ENCODE measurements at places on chromosomes 5 and 9.

DNA sequence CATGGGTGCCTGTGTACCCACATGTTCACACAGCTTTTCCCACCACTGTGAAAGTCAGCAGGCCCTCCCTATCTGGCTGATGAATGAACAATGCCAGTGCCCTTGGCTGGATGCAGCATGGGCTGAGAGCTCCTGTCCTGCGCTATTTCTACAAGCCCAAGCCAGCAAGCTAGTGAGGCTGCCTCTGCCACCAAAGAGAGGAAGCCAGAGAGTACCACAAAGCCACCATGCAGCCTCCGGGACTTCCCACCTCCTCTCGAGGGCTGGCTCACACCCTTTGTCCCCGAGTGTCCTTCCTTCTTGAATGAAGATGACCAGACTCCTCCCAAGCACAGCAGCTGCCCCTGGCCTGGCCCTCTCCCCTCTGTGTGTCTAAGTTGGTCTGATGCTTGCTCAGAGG is 76.5 kb downstream of the SH3PXD2B start:
- DNase-seq, result no peak

DNA sequence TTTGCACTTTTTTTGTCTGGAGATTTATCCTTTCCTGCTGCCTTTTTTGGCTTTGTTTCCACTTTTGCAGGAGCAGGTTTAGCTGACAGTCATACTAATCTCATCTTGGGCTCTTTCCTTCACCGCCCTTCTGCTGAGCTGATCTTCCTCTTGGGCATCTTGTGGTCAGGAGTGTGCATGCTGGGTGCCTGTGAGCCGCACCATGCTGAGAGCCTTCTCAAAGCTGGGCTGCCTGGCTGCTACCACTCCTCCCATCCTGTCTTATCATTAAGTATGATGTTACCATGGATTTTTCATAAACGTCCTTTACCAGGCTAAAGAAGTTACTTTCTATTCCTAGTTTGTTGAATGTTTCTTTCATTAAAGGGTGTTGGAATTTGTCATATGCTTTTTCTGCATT is 49.5 kb upstream of the MCCC2 start:
- DNase-seq, result no peak

- no peak for DNase-seq
Measured at GRCh38 chr5:131114754-131115153, 50.3 kb downstream of the HINT1 start.

GRCh38 chr5:163569284-163569683 is 63.9 kb downstream of the MAT2B start:
- DNase-seq, result peak; percentile 61

- no peak for DNase-seq
Measured at GRCh38 chr5:135546912-135547311, 11.1 kb upstream of the NEUROG1 start.

DNA sequence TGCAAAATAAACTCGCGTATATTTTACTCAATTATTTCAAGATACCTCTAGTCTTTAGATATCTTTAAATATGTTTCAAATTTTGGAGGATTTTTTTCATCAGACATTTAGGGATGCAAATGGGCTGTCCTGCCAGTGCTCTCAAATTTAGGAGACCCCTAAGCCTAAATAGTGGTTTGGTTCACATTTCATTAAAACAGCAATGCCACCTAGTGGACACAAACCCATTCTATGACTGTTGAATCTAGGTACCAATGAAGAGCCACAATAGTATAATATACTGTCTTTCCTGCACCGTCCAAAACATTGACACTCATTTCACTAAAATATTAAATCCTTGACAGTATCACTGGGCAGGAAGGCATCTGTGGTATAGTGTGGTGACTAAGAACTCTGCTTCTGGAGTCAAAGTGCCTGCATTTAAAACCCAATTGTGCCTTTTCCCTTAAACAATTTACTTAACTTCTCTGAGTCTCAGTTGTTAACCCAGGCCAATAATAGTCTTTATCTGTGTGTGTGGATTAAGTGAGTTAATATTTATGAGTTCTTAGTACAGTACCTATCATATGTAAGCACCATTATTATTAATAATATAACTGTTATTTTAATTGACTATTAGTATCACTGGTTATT is 148.0 kb downstream of the RORB start:
- DNase-seq, result peak; percentile 26

- no peak for DNase-seq
Measured at GRCh38 chr5:99544356-99544755, 615.5 kb upstream of the CHD1 start.

- no peak for DNase-seq
Measured at GRCh38 chr9:135971892-135972291, 10.7 kb upstream of the UBAC1 start.

- DNase-seq, result no peak
Measured at GRCh38 chr5:11048760-11049159, 287.7 kb upstream of the DAP start.

DNA sequence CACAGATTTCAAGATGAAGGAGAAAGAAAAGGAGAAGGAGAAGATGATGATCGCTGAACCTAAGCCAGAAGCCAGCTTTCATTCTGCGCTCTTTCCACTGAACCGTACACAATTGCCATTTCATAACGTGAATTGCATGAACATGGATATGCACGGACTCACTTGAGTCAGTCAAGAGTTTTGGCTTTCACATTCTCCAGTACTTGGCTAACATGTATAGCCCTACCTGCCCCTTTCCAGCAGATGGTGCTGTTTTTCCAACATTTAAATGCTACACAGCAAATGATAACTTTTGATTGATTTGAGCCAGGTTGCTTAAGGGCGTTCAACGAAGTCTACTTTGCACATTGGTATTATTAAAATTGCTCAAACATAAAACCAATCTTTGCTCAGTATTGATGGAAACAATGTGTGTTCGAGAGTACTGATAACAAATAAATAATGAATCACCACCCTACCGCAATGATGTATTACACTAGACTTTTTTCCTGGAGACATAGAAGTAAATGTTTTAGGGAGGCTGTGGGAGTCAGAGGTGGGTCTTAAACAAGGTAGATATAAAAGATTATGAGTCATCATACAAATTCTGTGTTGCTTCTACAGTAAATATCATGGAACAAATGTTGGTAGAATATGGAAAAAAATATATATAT is 196.4 kb downstream of the TRPM3 start:
- DNase-seq, result peak; percentile 93

GRCh38 chr9:115289757-115290208 is 171.8 kb upstream of the TNC start:
- peak; percentile 63 for DNase-seq

GRCh38 chr5:175107865-175108264 is 336.1 kb downstream of the DRD1 start:
- no peak for DNase-seq

DNA sequence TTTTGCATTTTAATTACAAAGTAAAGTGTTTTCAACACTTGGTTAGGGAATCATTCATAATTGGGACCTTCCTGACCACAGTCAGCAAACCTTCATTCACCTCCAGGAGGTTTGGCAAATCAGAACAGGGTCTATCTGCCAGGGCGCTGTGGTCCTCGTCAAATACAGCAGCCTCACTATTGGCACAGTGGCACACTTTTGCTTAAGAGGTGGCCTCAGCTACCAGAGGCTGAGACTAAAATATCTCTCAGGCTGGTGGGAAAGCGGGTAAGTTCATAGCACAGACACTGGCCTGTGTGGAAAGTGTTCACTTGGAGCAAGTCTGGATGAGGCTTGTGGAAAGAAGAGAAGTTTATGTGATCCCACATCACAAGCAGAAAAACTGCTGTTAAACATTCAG is 268.6 kb upstream of the DAPK1 start:
- no peak for DNase-seq

DNA sequence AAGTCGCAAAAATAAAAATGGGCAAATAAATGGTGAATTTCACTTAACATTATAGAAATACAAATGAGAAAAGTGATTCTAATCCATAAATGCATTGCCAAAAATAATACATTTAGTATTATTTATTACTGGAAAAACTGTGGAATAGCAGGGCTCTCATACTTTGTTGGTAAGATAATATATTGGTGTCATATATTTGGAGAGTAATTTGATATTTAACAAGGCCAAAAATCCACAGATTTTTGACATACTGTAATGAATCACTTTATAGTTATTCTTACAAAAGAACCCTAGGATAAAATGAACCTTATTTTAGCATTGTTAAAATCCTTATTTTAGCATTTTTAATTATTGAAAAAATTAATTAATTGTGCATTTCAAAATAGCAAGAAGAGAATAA is 397.2 kb upstream of the DAB2 start:
- no peak for DNase-seq

- peak; percentile 93 for DNase-seq
Measured at GRCh38 chr5:156359476-156359875, 32.5 kb downstream of the SGCD start.

DNA sequence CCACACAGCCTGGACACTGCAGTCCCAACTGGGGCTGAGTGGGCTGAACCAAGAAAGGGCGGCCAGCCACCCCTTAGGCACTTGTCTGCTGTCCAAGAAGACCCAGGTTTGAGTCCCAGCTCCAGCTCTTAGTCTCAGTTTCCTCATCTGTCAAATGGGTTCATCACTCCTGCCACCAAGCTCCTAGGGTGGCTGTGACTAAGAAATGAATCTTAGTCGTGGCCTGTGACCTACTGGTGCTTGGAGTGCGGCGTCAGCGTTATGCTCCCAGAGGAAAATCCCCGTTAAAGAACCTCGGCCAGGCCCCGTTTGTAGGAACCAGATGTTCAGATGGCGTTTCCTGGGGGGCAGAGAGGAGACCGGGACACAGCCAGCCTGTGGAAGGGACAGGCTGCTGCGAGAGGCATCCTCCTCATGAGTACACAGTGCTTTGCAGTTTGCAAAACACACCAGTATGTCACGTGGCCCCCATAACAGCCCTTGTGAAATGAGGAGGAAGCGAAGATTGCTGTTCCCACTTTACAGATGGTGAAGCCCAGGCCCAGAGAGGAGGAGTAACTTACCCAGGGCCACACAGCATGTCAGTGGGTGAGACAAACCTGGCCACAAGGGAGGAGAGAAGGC is 3.3 kb downstream of the FIBCD1 start:
- DNase-seq, result peak; percentile 38

- DNase-seq, result peak; percentile 68
Measured at GRCh38 chr9:3768286-3768685, 242.5 kb upstream of the RFX3 start.

DNA sequence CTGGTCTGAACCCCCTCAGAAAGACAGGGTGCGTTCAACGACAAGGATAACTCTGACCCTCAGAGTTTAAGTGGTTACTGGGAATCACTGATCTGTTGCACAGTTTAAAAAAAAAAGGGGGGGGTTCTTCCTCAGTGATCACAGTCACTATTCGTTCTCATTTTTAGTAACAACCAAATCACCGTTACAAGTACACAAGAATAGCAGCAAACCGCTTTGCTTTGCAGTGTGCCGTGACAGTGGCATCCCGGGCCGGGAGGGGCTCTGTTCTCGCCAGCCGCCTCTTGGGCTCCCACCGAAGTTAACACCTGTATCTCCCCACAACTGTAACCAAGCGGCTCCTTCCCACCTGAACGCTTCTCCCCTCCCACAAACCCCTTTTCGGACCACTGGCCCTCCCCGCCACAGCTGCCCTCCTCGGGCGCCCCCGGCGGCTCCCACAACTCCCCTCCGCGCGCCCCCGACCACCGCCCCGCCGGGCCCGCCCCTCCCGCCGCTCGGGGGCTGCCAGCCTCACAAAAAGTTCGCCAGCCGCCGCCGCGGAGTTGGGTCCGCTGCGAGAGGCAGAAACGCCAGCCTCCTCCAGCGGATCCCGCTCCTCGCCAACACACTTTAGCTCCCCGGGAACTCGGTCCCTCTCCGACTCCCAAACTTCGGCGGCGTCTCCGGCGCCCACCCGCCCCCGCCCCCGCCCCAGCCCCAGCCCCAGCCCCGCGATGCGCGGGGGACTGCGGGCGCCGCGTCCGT is 1.2 kb downstream of the SSBP2 start:
- DNase-seq, result no peak

DNA sequence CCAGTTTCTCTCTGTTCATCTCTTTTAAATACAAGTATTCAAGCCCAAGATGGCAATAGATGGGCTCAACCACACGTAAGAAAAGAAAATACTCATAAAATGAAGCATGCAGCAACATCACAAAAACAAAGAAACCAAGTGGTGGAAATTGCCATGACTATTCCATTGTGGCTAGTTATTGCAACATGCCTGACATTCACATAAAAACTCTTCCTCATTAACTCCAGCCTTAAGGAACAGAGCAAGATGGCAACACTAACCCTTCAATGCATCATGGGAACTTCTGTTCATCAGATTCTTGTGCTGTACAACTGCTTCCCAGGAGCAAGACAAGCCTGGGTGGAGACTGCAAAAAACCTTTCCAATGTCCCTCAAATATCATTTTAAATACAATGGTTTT is 1.4 kb upstream of the GLIS3 start:
- DNase-seq, result peak; percentile 97

GRCh38 chr5:140205952-140206351 is 31.0 kb downstream of the CYSTM1 start:
- DNase-seq, result no peak

GRCh38 chr5:72210888-72211678 is 103.8 kb downstream of the MAP1B start:
- peak; percentile 88 for DNase-seq

DNA sequence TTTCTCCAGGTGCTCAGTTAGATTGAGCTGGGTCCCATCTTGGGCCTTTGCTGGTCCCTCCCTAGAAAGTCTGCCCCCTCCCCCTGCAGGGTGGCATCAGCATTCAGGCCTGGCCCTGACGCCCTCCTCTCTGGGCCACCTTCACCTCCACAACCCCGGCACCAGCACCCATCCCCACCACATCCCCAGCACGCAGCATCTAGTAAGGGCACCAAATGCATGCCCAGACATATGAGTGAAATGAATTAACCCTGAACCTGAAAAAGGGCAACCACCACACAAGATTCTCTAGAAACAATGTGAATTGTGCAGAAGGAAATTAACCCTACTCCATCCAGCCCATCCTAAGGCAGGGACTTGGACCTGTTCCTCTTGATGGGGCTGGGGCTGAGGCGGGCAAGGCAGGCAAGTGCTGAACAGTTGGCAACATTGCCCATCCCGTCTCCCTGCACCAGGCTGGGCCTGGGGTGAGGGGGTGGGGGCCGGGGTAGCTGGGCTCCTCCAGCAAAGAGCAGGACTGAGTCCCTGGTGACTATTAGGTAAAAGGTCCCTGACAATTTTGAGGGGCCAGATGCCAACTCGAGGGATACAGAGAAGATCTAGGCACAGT is 125.9 kb downstream of the KCNIP1 start:
- DNase-seq, result no peak

All from fibroblast of mammary gland (primary cell).